Neural cell (in vitro differentiated cells): ENCODE measurements at places on chromosomes 12 and 14. TPM values are rescaled to one million over a fixed set of nuclear protein-coding genes. Genes with fewer than 3 reads are reported as not detected.

ATP2A2 gene
- polyA plus RNA-seq: 49.0 and 61.2 TPM in 2 replicates

GARIN6 gene
- polyA plus RNA-seq: not detected in 2 replicates

HCAR2 gene
- polyA plus RNA-seq: not detected in 2 replicates

UNC119B gene
- polyA plus RNA-seq: 17.3 and 20.3 TPM in 2 replicates

VDR gene
- polyA plus RNA-seq: not detected in 2 replicates

ABCC9 gene
- 0.32 TPM in 2 replicates for polyA plus RNA-seq

PDZRN4 gene
- polyA plus RNA-seq: 45.8 and 46.7 TPM in 2 replicates

SYT1 gene
- polyA plus RNA-seq: 103 and 106 TPM in 2 replicates

KLRC4 gene
- 6.5 and 8.2 TPM in 2 replicates for polyA plus RNA-seq

SLC17A8 gene
- polyA plus RNA-seq: 0.08 and 0.22 TPM in 2 replicates

ACOT4 gene
- 1.1 TPM in 1 of 2 replicates, not detected in the other for polyA plus RNA-seq

C12orf56 gene
- polyA plus RNA-seq: 0.06 TPM in 1 of 2 replicates, not detected in the other

MYO1H gene
- 9.2 and 10.6 TPM in 2 replicates for polyA plus RNA-seq

SIRT4 gene
- polyA plus RNA-seq: 9.7 and 13.8 TPM in 2 replicates

PGF gene
- 0.28 TPM in 1 of 2 replicates, not detected in the other for polyA plus RNA-seq
